Cerebellum (tissue), 4 donors: ENCODE measurements at places on chromosomes 1 and 21.

DNA sequence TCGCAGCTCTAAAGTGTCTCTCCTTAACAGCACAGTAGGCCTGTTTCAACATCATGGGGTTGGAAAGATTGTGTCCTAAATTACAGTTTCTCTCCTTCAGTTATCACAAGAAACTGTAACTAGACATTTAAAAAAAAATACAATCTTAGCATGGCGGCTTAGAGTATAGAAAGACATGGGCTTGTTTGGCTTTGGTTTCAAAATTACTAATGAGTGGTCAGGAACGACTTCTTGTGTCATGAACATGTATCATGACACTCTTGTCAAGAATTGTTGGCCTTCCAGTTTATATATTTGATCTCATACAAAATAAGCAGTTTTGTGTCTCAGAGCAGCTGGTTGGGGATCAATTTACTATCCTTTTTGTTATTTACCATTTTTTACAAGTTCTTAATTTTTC is 2.1 kb downstream of the GJA8 start:
- no peak for DNase-seq

GRCh38 chr21:46199436-46200373 is 15.4 kb upstream of the SPATC1L start:
- DNase-seq: no peak

DNA sequence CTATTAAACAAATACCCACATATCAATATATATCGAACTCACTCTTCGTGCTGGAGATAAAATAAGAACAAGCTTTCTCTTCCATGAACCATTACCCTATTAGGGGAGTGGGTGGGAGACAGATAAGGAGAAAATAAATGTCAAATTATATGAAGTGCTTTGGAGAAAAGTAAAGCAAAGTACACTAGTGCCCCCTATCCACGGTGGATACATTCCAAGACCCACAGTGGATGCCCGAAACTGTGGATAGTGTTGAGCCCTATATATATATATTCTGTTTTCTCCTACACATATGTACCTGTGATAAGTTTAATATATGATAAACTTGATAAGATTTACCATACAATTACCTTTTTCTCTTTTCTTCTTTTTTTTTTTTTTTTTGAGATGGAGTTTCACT is 54.6 kb downstream of the FH start:
- DNase-seq: no peak

DNA sequence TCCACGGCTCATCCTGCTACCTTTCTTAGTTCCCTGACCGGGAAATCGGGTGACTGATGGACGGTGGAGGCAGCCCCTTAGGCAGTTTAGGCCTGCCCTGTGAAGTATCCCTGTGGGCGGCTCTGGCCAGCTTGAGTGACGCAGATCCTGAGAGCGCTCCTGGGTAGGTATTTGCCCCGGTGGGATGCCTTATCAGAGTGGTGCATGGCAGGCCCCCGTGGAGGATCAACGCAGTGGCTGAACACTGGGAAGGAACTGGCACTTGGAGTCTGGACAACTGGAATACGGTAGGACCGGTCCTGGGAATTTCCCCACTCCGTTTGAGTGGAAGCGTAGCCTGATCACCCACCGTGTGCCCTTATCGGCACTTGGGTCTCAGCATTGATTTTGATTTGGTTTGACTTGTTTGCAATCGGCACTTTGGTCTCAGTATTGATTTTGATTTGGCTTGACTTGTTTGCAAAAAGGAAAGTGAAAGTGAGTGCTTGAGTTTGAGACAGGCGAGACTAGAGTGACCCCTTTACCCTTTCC is 15.2 kb downstream of the PLA2G2F start:
- DNase-seq: no peak

DNA sequence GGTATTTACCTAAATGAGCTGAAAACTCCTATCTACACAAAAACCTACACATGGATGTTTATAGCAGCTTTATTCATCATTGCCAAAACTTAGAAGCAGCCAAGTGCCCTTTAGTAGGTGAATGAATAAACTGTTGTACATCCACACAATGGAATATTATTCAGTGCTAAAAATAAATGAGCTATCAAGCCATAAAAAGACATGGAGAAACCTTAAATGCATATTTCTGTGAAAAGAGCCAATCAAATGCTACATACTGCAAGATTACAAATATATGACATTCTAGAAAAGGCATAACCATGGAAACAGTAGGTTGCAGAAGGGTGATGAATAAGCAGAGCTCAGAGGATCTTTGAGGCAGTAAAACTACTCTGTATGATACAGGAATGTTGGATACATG is 23.3 kb downstream of the ABCB10 start:
- no peak for DNase-seq

DNA sequence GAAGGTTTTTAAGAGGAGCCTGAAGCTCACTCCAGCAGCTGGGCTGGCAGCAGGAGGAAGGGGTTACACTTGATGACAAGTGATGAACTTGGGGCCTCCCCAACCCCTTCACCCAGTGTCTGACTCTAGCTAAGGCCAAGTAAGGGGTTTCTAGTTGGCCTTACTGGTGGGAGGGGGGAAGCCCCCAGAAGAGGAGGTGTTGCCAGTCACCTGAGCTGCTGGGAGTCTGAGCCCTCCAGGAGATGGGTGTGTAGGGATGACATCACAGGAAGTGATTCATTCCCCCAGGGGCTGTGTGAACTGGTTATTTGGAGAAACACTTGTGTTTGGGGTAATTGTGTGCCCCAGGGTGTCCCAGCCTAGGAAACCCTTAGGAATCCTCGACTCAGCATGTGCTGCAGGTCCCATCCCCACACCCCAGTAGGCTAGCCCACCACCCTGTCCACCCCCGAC is 3.1 kb downstream of the PADI1 start:
- DNase-seq: no peak
